Cortex of kidney (tissue), 1 donor: ENCODE measurements at places on chromosomes 16 and 17.

GRCh38 chr17:74637265-74637664, 13.7 kb upstream of the CD300E start:
- DNase-seq = no peak

DNA sequence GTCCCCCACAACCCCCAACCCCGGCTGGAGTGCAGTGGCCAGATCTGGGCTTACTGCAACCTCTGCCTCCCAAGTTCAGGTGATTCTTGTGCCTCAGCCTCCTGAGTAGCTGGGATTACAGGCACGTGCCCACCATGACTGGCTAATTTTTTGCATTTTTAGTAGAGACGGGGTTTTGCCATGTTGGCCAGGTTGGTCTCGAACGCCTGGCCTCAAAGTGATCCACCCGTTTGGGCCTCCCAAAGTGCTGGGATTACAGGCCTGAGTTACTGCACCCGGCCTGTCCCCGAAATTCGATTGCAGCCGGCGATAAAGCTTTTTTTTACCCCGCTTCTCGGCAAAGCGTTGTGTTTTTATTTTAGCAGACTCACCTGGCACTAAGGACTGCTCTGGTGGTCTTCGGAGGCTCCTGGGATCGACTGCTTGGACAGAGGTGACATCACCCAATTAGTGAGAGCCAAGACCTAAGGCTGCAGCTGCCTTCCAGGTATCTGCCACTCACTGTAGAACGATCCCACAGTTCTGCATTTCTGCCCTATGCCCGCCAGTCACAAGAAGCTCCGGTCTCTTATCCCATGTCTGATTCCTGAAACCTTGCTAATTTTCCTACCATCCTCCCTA, 82.2 kb upstream of the ARL4D start:
- DNase-seq = no peak

DNA sequence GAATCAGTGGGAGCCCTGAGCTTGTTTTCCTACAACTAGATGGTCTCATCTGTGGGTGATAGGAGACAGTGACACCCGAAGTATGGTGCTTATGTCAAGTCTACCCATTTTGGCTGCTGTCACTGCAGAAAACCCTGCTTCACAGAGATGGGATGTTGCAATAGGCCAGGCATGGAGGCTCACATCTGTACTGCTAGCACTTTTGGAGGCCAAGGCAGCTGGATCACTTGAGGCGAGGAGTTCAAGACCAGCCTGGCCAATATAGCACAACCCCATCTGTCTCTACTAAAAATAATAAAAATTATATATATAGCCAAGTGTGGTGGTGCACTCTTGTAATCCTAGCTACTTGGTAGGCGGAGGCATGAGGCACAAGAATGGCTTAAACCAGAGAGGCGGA, 2.3 kb upstream of the HERPUD1 start:
- no peak for DNase-seq

DNA sequence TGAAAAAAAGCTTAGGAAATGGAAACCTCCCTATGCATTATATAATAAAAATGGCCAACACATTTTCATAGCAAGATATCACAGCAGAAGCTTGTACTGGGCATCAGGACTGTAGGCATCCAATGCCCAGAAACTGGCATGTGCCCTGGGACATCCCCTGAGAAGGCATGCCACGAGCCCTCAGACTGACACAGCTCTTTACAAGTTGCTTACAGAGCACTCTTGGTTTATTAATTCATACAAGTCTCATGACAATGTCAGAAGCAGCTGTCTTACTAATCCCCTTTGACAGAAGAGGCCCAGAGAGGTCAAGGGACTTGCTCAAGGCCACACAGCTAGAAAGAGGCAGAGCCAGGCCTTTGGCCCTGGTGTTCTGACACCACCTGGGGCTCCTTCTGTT, 5.6 kb upstream of the CCL2 start:
- DNase-seq = no peak

- no peak for DNase-seq
Observed at GRCh38 chr17:28240688-28241340, 78.2 kb upstream of the TMEM97 start.

GRCh38 chr16:25124503-25124902, 13.0 kb downstream of the LCMT1 start:
- DNase-seq = no peak

- no peak for DNase-seq
Observed at GRCh38 chr17:4934173-4934979, 2.3 kb downstream of the GP1BA start.

GRCh38 chr17:76683011-76683755, 27.6 kb downstream of the MXRA7 start:
- DNase-seq = no peak

- DNase-seq = no peak
Observed at GRCh38 chr16:47470810-47471209, 9.7 kb downstream of the PHKB start.

DNA sequence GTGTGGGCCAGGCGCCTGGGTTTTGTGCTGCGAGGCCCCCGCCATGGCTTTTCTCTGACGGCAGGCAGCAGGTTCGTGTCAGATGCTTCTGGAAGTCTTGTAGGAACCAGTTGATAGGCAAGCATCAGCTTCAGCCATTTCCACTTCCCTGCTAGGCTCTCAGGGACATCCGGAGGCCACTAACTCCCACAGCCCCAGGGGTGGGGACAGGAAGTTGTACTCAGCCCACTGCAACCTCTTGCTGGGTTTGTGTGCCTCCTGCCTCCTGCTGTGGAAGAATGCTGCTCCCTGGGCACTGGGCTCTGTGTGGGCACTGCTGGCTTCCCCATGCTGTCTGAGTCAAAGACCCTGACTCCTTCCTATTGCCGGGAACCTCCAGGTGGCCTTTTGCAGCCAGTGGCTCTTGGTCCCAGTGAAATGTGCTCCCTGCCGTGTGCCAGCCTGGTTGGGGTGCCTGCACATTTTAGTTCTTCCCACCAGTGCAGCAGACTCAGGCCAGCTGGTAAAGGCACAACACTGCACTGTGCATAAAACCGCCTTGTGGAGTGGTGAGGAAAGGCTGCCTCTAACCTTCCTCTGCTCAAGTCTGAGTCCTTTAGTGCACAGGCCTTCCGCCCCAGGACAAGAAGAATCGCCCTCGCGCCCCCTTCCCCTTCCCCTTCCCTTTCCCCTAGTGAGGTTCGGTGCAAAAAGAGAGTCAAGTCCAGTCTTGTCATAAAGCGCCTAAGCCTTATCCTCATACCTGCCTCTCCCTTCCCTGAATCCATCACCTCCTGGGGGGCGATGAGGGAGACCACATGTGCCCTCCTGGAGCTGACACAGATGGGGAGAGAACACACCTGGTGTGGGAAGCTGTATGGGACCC, 16.6 kb downstream of the LDHD start:
- no peak for DNase-seq

GRCh38 chr17:42920106-42920900, 19.7 kb downstream of the G6PC1 start:
- DNase-seq = no peak

- DNase-seq = no peak
Observed at GRCh38 chr17:77645072-77646045, 313.1 kb upstream of the TNRC6C start.

DNA sequence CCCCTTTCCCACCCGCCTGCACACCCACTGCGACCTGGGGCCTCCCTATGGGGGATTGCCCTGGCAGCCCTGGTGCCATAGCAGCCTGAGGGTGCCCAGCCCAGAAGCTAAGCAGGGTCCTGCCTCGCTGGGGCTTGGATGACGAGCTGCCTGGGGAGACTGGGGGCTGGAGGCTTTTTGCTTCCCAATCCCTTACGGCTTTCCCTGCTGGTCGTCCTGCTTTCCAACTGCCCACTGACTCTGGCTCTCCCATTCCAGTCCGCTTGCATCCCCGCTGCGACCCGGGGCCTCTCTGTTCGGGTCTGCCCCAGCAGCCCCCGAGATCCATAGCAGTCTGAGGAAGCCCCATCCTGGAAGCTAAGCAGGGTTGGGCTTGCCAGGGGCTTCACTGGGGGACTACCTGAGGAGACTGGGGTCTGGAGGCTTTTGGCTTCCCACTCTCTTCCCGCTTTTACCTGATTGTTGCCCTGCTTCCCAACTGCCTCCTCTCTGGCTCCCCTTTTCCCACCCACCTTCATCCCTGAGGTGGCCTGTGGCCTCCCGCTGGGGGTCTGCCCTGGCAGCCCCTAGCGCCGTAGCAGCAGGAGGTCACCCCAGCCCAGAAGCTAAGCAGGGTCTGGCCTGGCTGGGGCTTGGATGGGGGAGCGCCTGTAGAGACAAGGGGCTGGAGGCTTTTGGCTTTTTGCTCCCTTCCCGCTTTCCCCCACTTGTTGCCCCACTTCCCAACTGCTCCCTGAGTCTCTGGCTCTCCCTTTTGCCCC, 2292.8 kb downstream of the TP53TG3F start:
- no peak for DNase-seq

GRCh38 chr17:63540590-63540989, 9.7 kb upstream of the DCAF7 start:
- no peak for DNase-seq

GRCh38 chr17:61349350-61349749, 50.3 kb upstream of the TBX2 start:
- DNase-seq = no peak

- DNase-seq = no peak
Observed at GRCh38 chr17:78745407-78746088, 36.5 kb downstream of the CYTH1 start.

DNA sequence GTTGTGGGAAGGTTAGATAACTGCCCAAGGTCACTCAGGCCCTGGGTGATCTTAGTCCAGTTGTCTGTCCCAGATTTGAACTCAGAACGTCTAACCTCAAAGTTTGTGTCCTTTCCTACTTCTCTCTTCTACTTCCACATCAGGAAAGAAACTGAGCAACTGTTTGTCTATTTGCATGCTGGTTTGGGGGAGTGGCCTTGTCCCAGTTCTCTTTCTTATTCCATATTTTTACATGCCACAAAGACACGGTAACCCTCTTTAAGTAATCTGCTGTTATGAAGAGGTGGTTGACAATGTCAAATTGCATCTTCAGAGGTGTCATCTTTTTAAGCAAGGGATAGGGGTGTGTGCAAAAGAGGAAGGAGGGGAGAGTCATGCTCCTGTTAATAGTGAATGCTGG, 432.5 kb downstream of the HS3ST3B1 start:
- DNase-seq = no peak

- DNase-seq = no peak
Observed at GRCh38 chr16:80972611-80973010, 34.1 kb downstream of the CMC2 start.

GRCh38 chr17:77768248-77768852, 190.2 kb upstream of the TNRC6C start:
- no peak for DNase-seq

- no peak for DNase-seq
Observed at GRCh38 chr17:1107083-1107776, 72.6 kb downstream of the ABR start.

GRCh38 chr17:63973247-63973646, 529 bp upstream of the SCN4A start:
- no peak for DNase-seq

- DNase-seq = no peak
Observed at GRCh38 chr17:58614859-58615459, 76.9 kb downstream of the TEX14 start.

GRCh38 chr17:15954222-15954621, 9.3 kb downstream of the ADORA2B start:
- no peak for DNase-seq

DNA sequence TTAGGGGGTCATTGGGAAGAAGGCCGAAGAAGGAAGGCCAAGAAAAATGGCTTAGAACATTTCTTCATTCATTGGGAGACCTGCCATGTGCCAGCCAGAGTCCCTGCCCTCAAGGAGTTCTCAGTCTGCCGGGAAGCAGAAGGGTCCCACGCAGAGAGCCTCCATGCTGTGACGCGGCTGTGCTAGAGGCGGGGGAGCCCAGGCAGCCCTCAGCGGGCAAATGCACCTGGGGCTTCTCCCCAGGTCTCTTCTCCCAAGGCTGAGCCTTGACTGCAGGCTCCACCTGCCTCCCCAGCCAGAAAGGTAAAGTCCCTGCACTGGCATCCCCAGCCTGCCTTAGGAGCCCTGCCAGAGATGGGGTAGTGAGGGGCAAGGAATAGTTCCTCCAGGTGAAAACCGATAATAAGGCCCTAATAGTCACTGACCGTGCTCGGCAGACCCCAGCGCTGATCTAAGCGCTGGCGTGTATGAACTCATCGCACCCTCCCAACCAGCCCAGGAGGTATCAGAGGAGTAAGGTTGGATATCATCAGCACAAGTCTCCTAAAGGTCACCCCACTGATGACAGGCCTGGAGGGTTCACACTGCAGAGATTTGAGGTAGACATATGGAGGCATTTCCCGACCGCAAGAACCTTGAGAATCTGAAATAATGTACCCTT, 6.0 kb upstream of the CDR2L start:
- no peak for DNase-seq

DNA sequence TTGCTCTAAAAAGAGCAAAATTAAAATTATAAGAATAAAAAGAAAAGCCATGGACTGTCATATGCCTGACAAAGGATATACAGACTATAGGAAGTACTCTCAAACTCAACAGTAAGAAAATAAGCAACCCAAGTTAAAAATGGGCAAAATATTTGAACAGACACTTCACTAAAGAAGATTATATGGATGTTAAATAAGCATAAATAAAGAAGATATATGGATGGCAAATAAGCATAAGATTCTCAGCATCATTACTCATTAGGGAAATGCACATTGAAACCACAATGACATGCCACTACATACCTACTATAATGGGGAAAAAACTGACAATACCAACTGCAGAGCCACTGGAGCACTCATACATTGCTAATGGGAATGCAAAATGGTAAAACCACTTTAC, 14.9 kb upstream of the BEAN1 start:
- DNase-seq = no peak

DNA sequence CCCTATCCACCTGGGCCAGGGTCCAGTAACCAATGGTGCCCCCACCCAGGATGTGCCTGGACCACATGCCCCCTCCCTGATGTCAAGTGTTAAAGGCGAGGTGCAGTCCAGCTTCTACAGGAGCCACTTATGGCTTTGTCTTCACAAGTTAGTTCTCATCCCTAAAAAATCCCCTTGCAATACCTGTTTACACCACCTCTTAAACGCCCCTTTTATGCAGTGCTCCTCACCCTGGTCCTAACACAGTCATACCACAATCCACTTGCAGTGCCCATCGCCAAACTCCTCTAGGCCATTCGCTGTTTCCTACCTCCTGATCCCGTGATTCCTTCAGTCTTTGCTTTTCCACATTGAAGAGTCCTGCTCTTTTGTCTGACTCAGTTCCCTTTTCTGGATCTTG, 7.1 kb downstream of the GLYR1 start:
- DNase-seq = no peak

- no peak for DNase-seq
Observed at GRCh38 chr17:54899201-54899600, 1.5 kb upstream of the TOM1L1 start.

GRCh38 chr17:47280072-47280811, 26.6 kb downstream of the ITGB3 start:
- no peak for DNase-seq

DNA sequence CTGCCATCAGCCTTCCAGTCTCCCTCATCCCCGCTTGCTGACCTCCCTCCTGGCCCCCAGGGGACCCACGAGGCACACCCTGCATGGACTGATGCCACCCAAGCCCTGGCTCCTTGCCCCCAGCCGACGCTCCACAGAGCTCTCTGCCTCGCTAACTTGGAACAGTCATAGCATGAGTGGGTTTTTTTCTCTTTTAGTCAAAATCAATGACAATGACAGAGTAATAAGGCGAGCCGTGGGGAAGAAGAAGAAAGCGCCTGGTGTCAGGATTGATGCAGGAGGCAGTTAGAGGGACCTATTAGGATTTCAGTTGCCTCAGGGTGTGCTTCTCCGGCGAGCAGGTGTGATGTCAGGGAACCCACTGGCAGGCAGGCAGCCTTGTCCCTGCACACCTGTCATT, 176.3 kb upstream of the TNRC6C start:
- DNase-seq = no peak
